Ecto neural progenitor cell (in vitro differentiated cells): ENCODE measurements at places on chromosomes 1 and 21.

- no peak for DNase-seq
Observed at GRCh38 chr1:163896001-163896400, 574.2 kb downstream of the NUF2 start.

DNA sequence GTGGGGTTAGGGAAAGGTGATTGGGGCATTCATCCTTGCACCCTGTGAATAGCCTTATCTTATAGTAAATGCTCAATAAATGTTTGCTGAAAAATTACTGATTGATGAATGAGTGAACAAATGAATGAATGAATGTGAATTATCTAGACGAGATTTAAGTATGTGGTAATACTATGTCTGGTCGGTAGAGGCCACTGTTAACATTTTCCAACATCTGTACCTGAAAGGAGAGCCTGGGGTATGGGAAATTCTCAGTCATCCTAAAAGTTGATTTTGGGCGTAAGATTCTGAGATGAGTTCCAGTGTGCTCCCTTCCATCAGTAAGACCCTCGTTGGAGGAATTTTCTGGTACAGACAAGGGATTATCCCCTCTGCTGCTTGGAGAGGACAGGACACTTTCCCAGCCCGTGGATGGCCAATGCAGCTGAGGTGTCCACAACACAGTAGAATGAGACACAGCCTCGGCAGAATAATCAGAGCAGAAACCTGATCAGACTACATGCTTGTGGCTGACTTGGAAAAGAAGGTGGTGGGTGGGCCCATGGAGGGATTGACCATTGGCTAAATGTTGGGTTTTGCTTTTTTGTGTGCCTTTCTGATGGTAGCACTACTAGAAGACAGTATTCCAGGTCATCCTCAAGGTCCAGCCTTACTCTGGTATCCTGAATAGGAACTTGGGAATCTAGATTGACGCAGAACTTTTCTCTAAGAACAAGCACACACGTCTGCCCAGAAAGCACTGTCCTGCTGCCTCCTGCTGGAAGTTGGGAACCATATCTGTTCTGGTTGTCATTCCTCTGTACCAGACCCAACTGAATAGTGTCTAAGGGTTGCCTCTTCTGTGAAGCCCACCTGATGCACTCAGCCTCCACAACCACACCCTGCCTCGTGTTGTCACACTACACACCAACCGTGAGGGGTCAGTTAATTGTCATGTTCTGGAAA lies 262.0 kb downstream of the TNR start:
- DNase-seq, result no peak

DNA sequence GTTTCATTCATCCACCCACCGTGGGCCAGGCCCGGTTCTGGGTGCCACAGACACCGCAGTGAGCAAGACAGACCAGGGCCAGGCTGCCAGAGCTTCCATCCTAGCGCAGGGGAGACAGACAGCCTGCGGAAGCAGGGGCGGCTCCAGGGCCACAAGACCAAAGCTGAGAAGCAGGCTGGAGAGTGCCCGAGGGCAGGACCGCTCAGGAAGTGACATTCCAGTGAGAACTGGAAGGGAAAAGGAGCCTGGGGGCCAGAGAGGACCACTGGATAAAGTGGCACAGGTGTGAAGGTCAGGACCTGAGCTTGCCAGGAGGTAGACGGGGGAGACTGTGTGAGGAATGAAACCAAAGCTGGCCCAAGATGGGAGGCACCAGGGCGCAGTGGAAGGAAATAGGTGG lies 59.5 kb upstream of the EFHD2 start:
- DNase-seq, result no peak

DNA sequence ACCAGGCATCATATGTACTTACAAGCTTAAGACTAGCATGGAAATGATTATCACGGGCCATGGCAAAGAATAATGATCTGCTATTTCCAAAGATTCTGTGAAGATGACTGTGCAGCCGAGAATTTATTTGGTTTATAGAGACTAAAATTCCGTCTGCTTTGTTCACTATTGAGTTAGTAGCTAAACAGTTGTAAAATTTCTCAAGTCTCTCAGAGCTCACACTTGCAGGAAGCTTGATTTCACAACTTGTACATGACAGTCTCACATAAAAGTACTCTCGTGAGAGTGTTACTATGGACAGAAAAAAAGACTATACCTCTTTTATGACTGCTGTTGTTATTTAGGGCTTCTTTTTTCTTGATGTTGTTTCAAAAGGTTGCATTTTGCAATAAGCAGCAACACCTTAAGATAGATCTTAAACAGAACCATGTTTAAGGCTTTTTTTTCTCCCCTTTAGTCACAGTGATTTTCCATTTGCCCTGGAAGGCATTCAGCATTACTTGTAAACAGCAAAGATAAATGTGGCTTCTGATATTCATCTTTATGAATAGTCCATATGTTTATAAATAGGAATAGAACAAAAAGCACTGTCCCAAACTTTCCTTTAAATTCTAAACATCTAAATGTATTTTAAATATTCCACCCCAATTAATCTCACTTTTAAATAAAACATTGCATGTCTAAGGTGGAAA lies 24.8 kb downstream of the ST6GALNAC5 start:
- DNase-seq, result no peak

- DNase-seq, result no peak
Observed at GRCh38 chr1:235552146-235552716, 48.0 kb upstream of the B3GALNT2 start.

GRCh38 chr1:11483581-11484320 lies 4.8 kb downstream of the DISP3 start:
- no peak for DNase-seq

- DNase-seq, result no peak
Observed at GRCh38 chr21:17668479-17669140, 55.9 kb upstream of the BTG3 start.

- DNase-seq, result no peak
Observed at GRCh38 chr1:245750261-245750660, 595.5 kb downstream of the KIF26B start.

GRCh38 chr1:206961668-206962067 lies 8.6 kb downstream of the FCAMR start:
- no peak for DNase-seq

- DNase-seq, result no peak
Observed at GRCh38 chr1:239417221-239417620, 30.9 kb downstream of the CHRM3 start.
